Stimulated activated CD8-positive, alpha-beta memory T cell treated with anti-CD3 and anti-CD28 coated beads, Interleukin-4, amount 100 ng/mL, for 48 hours (primary cell): ENCODE measurements at places on chromosomes 5 and 9.

DNA sequence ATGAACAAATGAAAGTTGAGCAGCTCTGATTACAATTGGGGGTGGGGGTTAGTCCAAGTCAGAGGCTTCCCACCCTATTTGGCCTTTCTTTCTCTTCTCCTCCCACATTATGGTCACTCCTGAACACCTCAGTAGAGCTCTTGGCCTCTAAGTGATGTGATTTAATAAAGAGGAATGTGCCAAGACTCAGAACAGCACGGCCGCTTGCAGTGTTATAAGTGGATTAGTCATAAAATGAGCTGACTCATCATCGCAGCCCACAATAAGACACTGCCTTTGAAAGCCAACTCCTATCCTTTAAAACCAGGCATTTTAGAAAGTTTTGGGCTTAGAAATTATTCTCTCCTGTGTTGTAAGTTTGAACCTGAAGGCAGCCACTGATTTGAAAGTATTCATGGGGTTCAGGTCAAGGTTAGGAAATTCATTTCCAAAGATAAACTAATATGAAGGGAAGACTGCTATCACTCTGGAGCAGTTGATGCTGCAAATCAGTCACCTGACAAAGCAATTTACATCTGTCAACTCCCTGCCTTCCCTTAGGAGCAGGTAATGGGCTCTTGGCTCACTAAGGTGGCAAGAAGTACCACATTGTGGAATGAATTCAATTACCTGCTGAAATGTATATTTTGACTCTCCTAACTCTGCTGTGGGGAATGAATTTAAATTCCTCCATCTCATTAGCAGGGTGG, 283.6 kb upstream of the NMUR2 start:
- no peak for DNase-seq

GRCh38 chr5:169085212-169085611, 215.7 kb downstream of the SLIT3 start:
- DNase-seq: no peak

- no peak for DNase-seq
These were observed 15.6 kb downstream of the SNX2 start for GRCh38 chr5:122790354-122791103.

DNA sequence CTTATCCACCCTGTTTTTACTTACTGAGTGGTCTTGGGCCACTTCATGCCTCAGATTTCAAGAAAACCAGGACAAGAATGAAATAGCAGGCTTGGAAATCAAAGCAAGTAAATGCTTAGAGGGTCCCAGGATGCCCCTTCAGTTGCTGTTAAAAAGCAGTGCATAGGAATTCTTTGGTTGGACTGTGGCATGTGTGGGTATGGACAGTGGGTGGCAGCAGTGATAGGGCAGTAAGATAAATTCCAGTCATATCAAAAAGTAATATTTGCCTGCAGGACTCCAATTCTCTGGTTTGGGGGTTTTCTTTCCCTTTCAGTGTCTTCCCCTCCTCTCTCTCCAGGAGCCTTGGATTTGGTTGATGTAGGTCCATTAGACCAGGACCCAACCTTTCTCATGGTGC, 306.7 kb upstream of the CLINT1 start:
- no peak for DNase-seq

- no peak for DNase-seq
These were observed 357.3 kb downstream of the SPOCK1 start for GRCh38 chr5:137141779-137142178.

DNA sequence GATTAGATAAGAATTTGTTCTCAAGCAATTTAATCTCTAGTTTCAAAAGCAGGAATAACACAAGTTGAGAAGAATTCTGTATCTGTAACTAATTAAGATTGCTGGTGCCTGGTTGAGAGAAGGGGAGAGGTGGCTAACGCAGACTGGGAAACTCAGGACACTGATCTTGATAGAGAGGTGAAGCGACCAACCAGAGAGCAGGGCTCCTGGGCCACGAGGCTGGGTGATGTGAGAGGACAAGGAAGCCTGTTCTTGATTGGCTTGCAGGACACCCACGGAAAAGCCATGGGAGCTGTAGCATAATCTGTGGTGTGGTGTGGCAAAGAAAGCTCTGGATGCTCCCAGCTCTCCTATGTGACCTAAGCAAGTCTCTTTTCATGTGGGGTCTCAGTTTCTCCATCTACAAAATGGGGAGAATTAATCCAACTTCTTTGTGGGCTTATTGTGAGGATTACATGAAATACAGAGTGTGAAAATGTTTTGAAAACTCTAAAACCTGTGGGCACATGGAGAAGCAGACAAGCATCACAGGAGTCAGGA, 594.1 kb upstream of the BRINP1 start:
- DNase-seq: no peak

GRCh38 chr9:589723-590122, 251.8 kb upstream of the DMRT1 start:
- DNase-seq: no peak

DNA sequence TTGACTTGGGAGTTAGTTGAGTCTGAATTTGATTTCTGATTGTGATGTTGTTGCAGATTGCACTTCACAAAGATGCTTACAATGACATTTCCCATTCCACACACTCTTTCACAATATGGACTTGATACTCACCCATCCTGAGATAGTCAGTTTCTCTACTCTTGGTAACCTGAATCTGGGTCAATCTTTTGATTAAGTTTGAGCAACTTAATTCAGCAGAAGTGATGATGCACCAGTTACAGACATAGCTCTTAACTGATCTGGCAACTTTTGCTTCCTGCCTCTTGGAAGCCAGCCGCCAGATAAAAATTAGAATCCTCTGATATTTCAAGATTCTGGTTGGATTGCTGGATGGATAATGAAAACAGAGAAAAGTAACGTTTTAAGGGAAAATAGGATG, 79.7 kb upstream of the OSMR start:
- DNase-seq: no peak

DNA sequence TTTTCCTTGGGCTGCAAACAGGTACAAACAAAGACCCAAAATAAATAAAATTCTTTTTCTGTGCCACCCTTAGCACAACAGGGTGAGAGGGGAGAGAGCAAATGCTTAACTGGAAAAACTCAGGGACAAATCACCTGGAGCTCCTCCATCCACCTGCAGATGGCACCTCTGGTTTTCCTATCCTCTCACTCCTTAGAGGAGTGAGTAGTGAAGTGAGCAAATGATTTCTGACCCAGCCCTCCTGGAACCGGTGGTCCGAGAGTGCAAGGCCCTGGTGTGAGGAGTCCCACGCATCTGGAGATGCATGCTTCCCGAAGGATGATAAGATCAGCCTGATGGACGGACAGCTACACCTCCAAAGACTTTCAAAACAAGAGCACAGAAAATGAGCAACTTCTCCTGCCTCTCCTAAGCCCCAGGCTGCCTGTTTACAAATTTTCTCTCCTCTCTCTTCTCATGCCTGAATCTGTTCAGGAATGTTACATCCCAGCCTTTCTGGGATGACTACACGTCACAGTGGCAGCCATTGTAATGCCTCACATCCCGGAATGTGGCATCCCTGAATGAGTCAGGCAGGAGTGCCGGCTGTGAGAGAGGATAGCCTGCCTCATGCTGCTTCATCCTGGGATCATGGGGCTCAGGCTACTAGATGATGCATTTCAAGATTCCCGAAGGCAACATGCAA, 86.4 kb downstream of the ADRB2 start:
- DNase-seq: no peak

DNA sequence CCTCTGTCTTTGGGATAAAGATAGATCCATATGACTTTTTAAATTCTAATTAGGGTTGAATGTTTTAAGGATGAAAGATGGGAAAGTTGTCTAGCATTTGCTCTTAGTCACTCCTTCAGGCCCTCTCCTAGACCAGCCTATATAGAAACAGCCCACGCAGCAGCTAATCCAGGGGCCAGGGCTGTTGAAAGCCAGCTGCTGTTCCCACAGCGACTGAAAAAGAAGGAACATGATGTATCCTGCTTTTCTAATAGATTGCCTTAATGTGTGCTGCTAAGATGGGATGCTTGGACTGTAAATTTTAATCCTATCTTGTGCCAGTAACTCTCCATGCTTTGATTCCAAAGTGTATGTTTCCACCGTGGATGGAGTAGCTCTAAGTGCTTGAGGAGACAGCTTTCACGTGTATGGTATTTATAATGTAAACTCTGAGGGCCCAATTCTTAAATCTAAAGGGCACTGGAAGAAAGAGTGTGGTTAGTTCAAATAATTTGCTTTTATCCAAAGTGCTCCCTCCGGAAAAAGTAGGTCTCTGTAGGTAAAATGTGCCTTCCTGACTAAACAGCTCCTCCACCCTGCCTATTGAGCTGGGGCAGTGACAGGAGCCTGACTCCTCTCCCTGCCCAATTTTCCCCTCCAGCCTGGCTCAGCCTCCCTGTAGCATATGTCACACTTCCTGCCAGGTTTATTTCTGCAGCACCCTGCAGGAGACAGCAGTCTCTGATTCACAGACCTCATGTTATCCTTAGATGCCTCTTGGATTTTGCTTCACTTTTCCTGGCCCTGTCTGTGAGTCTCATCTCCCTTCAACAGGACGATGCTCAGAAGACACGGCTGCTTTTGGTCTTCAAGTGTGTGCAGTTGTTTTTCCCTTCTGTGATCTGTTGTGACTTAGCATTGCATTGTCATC, 33.2 kb downstream of the SLC36A1 start:
- DNase-seq: no peak

GRCh38 chr5:129400395-129400983, 59.6 kb upstream of the ADAMTS19 start:
- no peak for DNase-seq

DNA sequence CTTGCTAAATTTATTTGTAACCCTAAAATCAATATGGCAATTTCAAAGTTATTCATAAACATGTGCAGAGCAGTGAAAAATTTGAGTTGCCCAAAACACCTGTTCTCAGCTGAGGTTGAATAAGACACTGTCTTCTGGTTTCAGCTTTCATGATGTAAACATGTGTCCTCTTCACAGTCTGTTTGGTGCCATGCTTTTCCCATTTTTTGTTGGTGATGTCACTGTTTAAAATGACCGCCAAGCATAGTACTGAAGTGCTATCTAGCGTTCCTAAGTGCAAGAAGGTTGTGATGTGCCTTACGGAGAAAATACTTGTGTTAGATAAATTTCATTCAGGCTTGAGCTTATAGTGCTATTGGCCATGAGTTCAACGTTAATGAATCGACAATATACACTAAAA, 580.8 kb downstream of the ACTL7B start:
- DNase-seq: no peak

DNA sequence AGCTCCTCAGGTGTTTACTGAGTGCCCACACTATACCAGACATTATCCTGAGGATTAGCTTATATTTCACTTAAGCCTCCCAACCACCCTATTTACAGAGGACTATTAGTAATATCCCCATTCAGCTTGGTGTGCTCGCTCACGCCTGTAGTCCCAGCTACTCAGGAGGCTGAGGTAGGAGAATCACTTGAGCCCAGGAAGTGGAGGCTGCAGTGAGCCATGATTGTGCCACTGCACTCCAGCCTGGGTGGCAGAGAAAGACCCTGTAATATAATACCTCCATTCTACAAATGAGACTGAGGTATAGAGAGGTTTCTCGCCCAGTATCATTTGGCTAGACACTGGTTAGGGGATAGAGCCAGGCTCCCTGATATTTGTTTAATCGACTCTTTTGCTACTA, 18.0 kb upstream of the MATR3 start:
- DNase-seq: no peak

GRCh38 chr5:98065261-98065909, 708.1 kb upstream of the RGMB start:
- DNase-seq: no peak

GRCh38 chr5:164532235-164532900, 1026.9 kb downstream of the MAT2B start:
- DNase-seq: no peak

GRCh38 chr9:98784831-98785806, 11.2 kb downstream of the ANKS6 start:
- no peak for DNase-seq

GRCh38 chr9:91071184-91071990, 269.8 kb downstream of the SYK start:
- DNase-seq: peak; percentile 80

DNA sequence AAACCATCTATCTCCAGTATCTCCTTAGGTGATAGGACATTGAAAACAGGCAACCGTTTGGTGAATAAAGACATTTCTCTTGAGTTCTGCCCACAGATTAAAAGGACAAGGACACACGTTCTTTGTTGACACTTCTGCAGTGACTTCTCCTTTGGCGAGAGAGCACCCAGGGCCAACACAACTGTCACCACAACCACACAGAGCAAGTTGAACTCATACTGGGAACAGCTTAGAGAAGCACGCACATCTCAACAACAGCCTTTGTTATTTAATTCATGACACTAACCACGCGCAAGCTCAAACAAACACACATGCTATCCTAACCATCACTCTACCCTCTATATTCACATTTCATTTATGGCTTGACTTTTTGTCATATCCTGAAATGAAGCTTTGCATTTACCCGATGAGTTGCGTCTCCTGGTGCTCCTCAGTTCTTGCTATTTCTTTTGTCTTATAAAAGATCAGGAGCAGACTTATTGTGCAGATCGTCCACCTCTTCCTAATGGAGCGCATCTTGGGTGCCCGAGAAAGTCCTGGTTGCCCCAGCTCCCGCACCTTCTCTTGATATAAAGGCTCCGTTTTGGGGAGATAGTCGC, 543 bp downstream of the ST8SIA4 start:
- peak; percentile 42 for DNase-seq

GRCh38 chr5:174505621-174506020, 218.8 kb upstream of the MSX2 start:
- no peak for DNase-seq

DNA sequence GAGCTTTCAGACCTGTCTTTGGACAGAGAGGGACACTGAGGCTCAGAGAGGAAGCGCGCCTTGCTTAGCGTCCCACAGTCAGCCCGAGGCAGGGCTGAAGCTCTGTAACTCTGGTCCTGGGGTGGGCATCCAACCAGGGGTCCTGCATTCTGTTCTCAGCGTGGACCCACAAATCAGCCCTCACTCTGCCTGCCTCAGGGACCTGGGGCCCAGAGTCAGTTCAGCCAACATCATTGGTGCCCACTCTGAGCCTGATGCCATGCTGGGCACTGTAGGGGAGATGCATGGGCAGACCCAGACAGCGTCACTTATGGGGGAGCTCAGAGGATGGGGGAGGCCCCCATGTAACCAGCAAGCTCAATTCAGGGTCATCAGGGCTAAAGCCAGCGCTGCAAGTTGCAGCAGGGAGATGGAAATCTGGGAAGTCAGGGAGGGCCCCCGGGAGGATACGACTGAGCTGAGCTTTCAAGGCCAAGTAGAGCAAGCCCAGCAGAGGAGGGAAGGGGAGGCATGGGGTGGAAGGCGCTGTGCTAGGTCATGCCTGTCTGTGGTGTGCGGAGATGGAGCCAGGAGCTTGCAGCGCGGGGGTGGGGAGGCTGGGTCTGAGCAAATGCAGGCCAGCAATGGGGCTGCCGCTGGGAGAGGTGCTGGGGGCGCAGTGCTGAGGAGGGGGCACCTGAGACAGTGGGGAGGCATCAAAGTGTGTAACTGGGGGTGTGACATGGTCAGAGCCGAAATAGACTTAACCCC, 21.1 kb downstream of the CORO2A start:
- DNase-seq: no peak
